ENCODE measurements at places on chromosomes 5 and 9.
A peak's percentile ranks its signal among the peaks of the same experiment; 100 is the strongest.

- no peak for DNase-seq
These were observed 31.1 kb downstream of the SSBP2 start for GRCh38 chr5:81719743-81720345.

GRCh38 chr5:36877667-36878391 is 1.3 kb downstream of the NIPBL start:
- no peak for DNase-seq

DNA sequence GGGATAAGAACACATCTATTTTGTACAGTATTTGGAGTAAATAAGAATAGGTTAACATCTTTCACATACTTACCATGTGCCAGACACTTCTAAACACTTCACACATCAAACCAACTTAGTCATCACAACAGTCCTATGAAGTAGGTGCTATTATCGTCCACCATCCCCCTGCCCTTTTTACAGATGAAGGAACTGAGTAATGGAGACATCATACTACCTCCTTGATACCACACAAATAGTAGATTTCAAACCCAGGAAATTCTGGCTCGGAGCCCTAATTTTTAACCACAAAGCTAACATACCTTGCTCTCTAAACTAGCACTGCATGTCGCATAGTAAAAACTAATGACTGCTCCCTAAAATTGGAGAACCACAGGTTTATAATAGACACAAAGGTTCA is 4.2 kb upstream of the ZNF366 start:
- no peak for DNase-seq

DNA sequence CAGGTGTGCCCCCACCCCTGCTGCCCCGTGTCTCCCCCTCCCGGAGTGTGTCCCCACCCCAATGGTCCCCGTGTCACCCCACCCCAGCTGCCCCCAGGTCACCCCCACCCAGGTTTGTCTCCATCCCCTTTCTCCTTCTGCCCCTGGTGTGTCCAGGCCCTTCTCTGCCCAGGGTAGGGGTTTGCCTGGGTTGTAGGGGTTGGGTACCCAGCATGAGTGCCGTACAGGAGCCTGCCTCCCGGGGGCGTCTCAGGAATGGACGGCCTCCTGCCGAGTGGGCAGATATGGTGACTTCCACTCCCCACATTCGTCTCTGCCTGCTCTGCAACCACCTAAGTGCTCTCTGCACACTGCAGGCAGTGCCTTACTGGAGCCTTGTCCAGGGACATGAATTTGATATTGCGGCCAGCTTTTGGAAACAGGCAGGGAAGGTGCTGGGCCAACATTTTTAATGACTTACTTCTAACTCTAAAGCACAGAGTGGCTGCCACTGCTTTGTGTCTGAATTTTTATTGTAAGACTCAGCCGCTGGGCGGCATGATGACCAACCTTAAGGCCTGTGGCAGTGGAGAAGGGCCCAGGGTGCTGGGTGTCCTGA is 6.7 kb downstream of the LRRC14B start:
- DNase-seq, result no peak

GRCh38 chr9:86303316-86303975 is 21.1 kb upstream of the ISCA1 start:
- peak; percentile 63 for DNase-seq

- DNase-seq, result no peak
These were observed 38.4 kb downstream of the EBF1 start for GRCh38 chr5:159061179-159061796.

DNA sequence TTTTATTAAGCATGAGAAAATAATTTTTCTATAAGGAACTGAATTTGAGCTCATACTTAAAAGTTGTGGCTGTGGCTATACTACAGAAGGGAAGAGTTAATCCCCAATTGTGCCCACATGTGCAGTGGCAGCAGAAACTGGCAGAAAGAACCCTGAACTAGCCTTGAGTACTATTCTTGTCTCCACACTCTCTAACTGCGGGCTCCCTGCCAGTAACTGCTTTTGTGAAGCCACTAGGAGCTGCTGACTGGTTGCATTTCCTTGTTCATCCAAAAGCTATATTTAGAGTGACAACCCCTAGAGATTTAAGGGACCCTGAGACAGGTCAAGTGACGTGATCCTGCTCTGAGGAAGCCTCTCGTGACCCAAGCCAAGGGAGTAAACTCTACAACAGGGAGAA is 238.6 kb downstream of the ELAVL2 start:
- no peak for DNase-seq

DNA sequence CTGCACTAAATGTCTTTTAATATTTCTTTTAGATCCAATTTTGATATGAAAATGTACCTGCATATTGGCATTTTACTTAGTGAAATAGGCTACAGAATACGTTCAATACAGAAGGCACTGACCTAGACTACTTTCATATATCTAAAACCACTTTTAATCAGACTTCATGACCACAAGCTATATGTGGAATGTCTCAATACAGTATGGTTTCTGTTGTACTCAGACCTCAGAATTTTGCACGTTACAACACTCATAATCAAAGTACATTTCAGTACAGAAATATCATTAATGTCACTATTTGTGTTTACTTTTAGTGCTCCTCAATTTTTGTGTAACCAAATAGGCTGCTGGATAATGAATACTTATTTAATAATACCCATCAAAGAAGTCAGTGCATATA is 74.8 kb downstream of the MEF2C start:
- no peak for DNase-seq

DNA sequence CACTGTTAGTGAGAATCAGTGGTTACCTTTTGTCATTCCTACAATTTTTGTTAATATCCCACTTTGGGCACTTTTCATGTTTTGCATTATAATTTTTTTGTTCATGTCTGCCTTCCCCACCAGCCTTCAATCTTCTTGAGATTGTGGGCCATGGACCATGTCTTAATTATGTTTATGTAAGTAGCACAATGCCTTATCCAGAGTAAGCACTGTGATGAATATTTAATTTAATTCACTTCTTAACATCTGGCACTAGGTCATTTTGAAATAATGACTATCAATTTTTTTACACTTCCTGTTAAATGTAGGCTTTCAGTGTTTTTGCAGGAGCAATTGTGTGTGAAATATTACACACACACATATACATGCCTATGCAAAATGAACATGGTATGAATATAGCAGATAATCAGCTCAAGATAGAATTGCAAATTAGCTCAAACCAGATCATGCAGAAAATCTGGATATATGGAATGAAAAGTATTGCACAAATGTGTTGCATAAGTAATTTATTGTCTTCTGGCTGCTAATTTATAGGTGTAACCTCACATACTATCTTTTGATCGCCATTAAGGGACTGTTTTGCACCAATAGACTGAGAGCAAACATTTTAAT is 5.3 kb upstream of the SHOC1 start:
- no peak for DNase-seq

DNA sequence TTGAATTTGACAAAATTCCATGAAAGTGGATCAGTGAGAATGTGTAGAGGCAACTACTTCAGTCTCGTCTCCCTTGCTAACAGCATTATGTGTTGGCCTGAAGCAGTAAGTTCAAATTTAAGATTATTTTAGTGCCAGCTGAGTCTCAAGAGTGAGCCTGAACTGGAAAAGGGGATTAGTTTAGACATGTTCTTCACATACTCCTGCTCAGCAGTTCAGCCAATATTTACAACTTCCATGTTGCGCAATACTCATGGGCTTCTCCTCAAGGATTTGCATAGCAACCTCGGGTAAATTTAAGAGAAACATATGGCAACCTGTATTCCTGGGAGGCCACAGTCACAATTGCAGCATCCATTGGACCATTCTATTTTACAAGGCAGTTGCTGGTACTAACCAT is 553.8 kb downstream of the PTPRD start:
- DNase-seq, result no peak

DNA sequence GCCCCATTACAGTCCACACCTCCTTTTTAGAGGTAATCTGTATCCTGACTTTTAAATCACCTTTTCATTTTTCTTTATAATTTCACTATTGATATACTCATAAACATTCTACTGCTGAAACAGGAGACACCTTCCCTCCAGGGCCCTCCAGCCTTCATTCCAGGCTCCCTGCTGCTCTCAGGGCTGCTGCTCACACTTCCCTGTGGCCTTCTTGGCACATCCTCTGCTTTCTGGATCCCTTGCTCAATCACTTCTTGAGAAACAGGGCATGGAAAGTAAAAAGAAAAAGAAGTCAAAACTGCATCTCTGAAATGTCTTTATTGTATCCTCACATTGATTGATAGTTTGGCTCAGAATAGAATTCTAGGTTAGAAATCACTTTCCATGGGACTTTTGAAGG is 19.3 kb upstream of the WNT8A start:
- DNase-seq, result no peak

- DNase-seq, result no peak
These were observed 99.9 kb upstream of the PPP1R26 start for GRCh38 chr9:135379540-135380267.

DNA sequence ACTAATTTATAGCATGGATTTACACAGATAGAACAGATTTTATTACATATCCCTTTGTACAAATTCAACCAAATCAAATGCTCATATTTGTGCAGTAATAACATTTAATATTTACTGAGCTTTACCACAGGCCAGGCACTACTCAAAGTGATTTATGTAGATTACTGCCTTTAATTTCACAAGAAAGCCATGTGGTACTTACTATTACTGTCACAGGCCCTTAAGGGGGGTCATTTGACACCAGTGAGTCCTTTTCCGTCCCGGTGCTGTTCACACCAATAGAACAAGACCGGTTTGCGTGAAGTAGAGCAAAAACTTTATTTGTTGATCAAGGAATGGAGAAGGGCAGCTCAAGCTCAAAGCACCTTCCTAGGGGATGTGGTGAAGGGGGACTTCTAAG is 308.5 kb upstream of the KCNN2 start:
- DNase-seq, result no peak

DNA sequence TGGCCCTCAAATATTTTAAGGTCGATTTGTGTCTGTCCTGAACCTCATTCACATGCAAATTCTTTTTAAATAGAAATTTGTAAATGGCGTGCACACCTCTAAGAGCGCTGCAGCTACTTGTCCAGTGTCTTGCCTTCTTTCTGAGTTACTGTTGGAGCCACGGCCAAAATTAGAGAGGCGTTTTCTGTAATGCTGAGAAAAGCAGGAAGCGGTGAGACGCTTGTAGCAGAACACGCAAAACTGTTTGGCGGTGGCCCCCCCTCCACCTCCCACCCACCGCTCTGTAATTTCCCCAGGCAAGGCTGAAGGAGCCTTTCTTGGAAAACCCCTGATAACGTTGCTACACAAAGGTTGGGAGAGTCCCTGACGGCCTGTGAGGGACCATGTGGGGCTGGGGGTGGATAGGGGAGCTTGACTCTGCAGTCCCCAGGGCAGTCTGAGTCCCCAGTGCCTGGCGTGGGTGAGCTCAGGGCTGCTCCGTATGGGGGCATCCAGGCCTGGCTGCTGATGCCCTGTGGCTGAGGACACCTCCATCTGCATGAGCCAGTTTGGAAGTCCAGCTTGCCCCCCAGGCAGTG is 96.5 kb downstream of the GADD45G start:
- DNase-seq, result peak; percentile 61

DNA sequence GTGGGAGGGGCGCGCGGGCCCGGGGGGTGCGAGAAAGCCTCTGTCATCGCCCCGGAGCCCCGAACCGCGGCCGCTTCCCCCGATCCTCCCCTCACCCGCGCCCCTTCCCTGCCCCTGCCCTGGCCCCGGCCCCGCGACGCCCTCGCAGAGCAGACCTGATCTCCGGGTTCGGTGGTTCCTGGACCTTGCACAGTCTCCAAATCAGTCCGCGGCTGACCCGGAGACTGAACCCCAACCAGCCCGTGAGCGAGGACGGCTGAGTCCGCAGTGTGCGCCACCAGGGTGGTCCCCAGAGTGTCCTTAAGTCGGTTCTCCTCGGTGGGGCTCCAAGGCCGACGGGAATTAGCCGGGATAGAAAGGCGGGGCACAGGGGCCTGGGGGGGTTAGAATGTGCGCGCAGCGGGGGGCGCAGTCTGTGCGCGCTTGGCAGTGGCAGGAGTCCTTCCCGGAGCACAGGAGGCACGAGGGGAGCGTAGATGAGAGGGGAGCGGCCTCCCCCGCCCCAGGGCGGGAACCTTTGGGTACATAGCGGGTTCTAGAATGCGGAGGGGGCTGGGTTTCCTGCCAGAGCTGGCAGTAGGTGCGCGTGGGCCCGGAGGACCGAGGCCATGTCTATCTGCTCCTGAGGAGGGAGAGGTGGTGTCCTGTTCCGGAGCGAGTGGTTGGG is 779 bp downstream of the PKN3 start:
- DNase-seq, result peak; percentile 57
